ENCODE measurements at places on chromosomes 3 and 15.

DNA sequence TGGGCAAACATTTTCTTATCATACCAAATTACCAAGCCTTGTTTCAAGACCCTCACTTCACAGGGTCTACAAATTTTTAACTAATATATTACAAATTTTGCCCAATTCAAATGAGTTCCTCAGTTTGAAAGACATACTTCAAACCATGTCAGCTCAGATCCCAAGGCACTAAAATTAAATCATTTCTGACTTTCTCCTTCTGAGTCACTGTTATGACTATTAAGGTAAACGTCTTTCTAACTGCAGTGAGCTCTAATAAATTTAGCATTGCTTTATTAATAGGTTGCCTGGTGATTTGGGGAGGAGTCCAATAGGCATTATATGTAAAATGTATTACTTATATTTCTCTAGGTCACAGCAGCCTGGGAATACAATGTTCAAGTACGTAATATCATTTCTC is 158.2 kb upstream of the ARHGEF26 start:
- DNase-seq: no peak

GRCh38 chr15:98737721-98738120 is 89.4 kb downstream of the IGF1R start:
- peak; percentile 51 for DNase-seq

DNA sequence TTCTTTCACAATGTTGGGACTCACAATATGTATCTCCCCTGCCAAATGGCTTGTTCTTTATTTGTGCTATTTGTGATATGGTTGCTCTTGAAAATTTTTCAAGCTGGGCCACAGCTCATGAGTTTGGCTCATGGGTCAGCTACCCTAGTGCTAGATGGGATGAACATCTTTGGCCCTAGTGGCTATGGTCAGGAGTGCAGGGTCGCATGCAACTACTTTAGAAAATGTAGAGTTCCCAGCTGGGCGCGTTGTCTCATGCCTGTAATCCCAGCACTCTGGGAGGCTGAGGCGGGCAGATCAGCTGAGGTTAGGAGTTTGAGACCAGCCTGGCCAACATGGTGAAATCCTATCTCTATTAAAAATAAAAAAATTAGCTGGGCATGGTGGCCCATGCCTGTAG is 55.8 kb downstream of the POLR2M start:
- DNase-seq: no peak

- peak; percentile 57 for DNase-seq
Observed at GRCh38 chr15:57138349-57138788, 219.9 kb downstream of the TCF12 start.

DNA sequence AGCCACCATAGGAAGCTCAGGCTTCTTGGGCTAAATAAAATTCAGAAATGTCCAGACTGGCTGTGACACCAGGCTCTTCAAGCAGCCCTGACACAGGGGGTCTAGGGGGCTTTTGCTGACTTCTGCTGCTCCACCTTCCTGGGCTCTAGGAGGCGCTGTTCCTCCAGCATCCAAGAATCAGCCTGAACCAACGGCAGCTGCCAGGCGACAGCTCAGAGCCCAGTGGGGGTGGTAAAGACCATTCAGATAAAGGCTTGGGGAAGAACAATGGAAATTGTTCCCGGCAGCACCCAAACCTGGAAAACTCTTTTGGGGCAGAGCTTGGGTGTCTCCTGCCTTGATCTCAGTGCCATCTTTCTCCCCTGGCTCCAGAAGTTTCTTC is 21.6 kb upstream of the PSTPIP1 start:
- DNase-seq: peak; percentile 33

DNA sequence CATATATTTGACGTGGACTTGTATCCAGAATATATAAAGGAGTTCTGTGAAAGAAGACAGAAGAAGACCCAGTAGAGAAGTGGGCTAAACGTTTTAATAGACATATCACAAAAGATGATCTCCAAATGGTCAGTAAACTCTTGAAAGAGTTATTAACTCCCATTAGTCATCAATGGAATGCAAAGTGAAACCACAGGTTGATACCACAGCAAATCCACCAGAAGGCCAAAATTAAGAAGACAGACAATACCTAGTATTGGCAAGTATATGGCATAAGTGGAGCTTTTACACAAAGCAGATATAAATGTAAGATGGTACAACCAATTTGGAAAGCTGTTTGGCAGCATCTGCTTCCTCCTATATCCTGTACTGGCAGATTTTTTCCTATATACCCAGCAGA is 6.0 kb downstream of the SPATA16 start:
- no peak for DNase-seq

GRCh38 chr3:14424711-14425580 is 22.5 kb downstream of the SLC6A6 start:
- DNase-seq: no peak

DNA sequence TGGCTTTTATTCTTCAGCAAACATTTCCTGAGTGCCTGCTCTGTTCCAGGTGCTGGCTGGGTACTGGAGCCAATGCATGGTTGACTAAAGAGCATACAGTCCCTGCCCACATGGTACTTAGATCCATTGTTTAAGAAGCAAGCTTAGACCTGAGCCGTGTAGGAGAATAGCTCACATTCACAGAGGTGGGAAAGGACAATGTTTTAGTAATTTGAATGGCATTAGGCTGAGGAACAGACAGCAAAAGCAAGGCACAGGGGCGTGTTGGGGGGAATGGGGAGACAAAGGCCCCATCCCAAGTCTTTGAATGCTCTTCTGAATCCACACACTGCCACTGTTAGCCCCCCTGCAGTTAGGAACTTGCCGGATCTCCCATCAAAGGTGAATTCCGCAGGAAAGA is 388.2 kb upstream of the RGMA start:
- no peak for DNase-seq

GRCh38 chr3:139307601-139308555 is 35.9 kb upstream of the MRPS22 start:
- DNase-seq: no peak

DNA sequence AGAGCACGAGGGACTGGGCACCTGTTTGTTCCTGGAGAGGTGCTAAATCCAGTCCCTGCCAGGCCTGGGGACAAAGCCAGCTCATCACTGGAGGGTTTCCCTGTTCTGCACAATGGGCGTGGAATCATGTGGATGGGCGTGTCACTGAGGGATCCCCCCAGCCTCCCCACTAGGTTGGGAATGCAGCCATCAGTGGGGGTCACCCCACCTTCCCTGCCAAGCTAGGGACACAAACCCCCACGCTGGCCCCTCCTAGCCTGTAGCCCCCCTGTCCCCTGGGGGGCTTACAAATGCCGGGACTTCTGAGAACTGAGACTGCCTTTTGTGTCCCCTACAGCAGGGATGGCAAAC is 61.9 kb downstream of the NSMCE3 start:
- no peak for DNase-seq

DNA sequence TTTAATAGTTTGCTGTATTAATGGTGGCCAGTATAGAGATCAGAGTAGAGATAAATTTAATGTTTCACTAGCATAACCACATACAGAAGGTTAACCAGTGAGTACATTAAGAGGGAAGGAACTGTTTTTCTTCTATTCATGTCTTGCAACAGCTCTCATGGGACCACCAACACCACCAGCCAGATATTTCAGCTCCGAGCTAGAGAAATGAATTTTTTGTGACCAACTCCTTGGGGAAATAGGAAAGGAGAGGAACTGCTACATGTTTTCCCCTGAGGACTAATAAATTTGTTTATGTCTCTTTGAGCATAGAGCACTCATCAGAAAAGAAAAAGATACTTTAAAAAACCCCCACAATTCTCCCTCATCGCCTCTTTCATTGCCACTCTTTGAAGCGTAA is 247.5 kb downstream of the MBNL1 start:
- no peak for DNase-seq

- no peak for DNase-seq
Observed at GRCh38 chr15:52784799-52785671, 5.1 kb downstream of the ONECUT1 start.

GRCh38 chr3:183904833-183905780 is 20.4 kb upstream of the PARL start:
- DNase-seq: no peak

GRCh38 chr3:32403663-32404062 is 12.0 kb downstream of the CMTM7 start:
- DNase-seq: no peak

- DNase-seq: no peak
Observed at GRCh38 chr3:52306978-52307377, 9.1 kb upstream of the DNAH1 start.

DNA sequence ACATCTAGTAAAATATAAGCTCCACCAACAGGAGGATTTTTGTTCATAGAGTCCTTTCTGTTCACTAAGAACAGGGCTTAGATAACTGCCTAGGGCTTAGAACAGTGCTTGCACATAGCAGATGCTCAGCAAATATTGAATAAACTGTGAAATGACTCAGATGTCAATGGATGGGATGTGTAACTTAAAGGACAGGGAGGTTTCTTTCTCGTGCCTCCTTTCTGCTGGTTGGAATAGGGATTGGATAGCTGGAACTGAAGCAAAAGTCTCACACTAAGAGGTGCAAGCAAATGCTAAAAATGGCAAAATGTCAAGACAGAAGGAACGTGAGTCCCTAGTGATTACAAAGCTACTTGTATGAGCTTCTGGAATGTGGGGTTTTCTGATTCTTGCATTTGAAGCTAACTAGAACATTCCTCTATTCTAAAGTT is 392.8 kb upstream of the WNT5A start:
- no peak for DNase-seq

DNA sequence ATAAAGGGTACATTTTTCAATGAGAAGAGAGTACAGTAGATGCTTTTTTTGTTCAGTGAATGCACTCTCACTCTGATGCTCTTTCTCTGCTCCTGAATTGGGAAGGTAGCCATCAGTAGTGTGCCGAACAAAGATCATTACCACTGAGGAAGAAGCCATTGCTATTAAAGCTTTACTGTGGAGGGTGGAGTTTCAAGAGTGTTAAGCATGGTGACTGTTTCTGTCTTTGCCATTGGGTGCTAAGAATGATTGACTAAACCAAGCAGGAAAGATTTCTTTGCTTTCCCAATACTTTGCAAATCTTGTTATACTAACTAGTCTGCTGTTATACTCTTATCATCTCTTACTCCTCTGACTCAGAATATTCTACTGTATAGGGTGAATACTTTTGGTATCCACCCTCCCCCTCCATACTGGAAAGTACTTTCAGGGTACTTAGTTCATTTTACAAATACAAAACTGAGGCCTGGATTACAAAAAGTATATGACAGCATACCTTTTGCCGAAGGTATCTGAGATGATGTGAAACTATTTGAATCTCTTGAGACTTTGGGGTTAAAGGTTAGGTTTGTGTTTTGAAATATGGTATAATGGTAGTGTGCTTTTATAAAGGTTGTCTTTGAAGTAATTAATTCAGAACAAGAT is 1.7 kb downstream of the RAB11A start:
- peak; percentile 41 for DNase-seq

- no peak for DNase-seq
Observed at GRCh38 chr3:17672506-17672905, 69.9 kb downstream of the TBC1D5 start.

- peak; percentile 62 for DNase-seq
Observed at GRCh38 chr3:150286390-150287147, 121.5 kb upstream of the TSC22D2 start.

- DNase-seq: no peak
Observed at GRCh38 chr3:9130345-9131305, 118.8 kb downstream of the SRGAP3 start.

DNA sequence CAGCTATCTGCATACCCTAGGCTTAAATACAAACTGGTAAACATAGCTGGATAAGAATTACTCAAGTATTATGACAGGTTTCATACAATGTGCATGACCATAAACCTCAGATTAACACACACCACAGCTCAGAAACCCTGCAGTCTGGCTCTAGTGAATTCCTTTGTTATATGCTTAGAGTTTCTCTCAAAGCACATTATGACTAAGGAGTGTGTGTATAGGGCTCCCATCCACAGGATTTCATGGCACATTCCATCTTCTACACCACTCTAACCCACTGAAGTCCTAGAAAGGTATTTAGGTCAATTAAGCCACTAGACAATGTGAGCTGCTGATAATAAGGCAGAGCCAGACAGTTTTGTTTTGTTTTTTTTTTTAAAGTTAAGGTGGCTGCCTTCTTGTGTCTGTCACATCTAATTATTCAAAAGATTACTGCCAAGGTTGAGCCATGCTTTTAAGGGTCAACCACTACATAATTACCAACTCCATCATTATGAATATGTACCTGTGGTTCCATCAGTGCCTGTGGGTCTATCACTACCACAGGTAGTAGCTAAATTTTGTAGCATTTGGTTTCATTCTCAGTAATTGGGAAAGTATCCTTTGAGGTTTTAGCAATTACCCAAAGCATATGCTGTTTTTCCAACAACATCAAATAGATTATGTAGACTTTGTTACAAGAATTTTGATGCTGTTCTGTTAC is 107.0 kb downstream of the ALCAM start:
- DNase-seq: no peak

GRCh38 chr15:26449291-26449690 is 323.6 kb downstream of the GABRB3 start:
- no peak for DNase-seq

DNA sequence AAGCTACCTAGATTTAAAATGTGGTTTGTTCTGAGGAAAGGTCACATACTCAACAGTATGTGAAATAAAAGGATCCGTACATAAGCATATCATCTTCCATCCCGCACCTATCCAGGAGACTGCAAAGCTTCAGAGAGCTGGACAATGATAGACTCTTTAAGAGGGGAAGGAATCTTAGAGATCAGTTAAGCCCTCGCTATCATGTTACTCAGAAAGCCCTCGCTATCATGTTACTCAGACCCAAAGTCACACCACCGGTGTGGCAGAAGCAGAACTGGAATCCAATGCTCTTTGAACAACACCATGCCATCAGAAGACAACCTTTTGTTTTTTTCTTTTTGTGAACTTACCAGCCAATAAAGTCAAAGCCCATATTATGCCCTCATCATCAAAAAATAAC is 5.8 kb downstream of the ANO10 start:
- no peak for DNase-seq

- DNase-seq: no peak
Observed at GRCh38 chr15:29968895-29969561, 113.7 kb upstream of the GOLGA8J start.

Measured in erythroblast (primary cell).